Muscle of arm (tissue), 14 donors: ENCODE measurements at places on chromosomes 2 and 18. TPM values are rescaled to one million over a fixed set of nuclear protein-coding genes. Genes with fewer than 3 reads are reported as not detected.

DNA sequence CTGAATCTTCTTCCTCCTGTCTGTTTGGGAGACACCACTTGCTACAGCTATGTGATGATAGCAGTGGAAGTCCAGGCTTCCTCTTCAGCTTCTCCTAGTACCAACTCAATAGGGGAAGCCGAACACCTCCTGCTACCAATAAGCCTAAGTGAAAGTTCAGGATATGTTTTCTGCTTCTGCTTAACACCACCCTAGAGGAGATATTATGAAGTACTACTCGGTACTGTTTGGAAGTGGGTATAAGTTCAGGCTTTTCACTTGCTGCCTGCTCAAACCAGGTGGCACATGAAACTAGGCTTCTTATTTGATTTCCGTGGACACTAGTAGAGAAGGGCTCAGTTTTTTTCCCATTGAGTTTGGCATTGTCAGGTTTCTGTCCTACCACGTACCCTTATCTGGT is 99.8 kb downstream of the PTPN4 start:
- DNase-seq: no peak

GRCh38 chr2:108922141-108922915 is 66.7 kb downstream of the EDAR start:
- no peak for DNase-seq

DNA sequence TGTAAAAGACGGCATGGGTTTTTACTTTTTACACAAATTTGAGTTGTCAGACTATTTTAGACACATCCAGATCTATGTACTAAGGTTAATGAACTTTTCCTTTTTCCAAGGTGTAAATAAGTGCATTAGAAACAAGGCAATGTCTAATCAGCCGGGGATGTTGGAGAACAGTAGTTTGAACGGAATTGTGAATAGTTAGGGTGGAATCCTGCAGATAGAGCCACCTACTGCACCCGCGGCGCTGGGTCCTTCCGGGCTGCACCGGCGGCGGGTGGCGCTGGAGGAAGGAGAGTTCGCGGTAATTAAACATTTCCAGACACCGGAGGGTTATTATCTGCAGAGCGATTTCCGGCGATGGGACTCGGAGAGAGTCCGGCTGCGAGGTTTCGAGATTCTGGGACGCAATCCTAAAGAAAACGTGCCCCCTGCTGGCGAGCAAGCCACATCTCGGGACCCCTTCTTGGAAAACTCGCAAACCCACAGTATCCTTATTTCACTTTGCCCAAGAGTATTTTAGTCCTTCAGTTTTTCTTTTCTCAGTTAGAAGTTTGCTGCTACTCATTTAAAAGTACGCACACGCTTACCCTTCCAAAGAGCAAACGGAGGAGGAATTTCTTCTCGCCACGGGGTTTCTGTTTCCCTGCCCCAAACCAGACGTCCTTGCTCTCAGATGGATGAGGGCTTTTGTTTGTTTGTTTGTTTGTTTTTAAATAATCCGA is 4.5 kb upstream of the OSR1 start:
- DNase-seq: peak; percentile 92

DNA sequence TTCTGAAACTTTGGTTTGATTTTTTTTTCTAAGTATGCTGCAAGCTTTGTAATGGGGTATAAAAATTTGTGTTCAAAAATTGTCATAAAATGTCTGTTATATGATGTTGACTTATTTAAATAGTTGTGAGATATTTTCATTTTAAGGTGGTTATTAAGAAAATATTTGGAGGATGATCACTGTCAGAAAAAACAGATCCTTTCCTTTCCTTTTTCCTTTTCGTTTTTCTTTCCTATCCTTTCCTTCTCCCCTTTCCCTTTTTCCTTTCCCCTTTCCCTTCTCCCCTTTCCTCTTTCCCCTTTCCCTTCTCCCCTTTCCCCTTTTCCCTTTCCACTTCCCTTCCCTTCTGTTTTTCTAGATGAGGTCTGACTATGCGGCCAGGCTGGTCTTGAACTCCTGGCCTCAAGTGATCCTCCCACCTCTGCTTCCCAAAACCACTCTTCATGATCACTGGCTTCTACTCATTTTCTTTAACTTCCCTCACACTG is 640.5 kb downstream of the PLCL1 start:
- DNase-seq: no peak

DNA sequence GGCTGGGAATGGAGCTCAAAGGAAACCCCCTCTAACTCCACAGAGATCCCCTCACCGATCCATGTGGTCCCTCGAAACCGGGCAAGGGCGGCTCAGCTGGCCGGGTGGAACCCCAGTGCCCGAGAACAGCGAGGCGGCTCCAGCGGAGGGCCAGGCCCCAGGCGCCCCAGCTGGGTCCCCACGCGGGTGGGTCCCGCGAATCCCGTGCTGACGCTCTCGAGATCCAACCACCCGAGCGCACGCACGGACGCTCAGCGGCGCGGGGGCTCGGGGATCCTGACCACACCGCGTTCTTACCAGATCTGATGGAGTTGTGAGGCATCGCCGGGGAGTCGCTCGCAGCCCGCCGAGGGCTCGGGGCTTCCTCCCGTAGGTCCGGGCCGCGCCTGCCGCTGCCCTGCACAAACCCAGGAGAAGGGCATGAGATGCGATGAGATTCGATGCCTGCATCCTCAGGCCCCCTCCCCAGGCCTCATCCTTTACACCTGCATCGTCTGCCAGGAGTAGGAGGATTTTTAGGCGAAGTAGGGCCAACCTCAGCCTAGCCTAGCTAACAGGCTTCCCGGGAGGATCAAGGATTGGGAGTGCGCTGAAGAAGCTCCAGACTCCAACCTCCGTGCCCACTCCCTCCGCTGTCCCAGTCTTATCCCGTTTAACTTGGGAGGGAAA is 514 bp downstream of the PAX8 start:
- no peak for DNase-seq

DNA sequence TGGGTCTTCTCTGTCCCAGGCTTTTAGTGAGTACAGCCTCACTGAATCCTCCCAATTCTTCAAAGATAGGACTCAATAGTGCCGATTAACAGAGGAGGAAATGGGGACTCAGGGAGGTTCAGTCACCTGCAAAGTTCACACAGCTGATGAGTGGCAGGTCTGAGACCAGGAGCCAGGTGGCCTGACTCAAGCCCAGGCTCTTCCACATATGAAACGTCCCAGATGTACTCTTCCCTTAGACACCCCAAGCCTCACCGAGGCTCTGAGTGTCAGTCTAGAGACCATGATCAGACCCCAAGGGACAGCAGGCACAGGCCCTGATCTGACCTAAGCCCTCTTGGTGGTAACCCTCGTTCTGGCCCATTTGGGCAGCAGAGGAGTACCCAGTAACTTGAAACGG is 115.2 kb downstream of the INHBB start:
- no peak for DNase-seq

DNA sequence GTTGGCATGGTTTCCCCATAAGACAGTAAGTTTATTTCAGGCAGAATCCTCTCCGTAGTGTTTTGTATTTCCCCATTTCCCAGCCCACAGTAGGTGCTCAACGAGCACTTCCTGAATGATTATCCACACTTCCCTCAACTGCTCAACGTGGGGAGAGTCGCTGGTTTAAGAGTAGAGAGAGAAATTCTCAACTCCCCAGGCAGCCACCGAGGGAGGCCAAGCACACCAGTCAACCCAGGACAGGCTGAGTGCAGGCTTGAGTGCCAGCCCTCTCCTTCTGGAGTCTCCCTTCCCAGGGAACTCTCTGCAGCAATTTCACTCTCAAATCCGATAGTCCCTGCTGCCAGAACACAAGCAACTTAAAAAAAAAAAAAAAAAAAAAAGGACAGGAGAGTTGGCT is 92.0 kb upstream of the LMAN1 start:
- DNase-seq: no peak

- DNase-seq: no peak
Observed at GRCh38 chr2:128320192-128320905, 1.7 kb upstream of the HS6ST1 start.

GRCh38 chr2:128390991-128391630 is 72.4 kb upstream of the HS6ST1 start:
- no peak for DNase-seq

GRCh38 chr2:211498551-211499205 is 942.3 kb downstream of the CPS1 start:
- DNase-seq: no peak

DNA sequence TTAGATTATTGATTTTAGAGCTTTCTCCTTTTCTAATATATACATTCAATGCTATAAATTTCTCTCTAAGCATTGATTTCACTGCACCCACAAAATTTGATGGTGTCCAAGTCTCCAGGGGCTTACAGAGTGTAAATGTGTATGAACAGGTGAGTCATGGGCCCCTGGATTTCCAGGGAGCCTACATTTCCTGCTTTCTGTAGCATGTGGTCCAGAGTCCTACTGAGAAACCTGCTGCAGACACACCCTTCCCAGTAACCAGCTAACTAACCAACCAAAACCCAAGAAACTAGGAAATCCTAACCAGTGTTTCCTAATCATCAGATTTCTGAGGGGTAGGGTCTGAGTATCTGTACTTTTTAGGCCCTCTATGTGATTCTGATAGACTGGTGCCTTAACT is 39.5 kb upstream of the TANC1 start:
- no peak for DNase-seq

- DNase-seq: no peak
Observed at GRCh38 chr2:43001787-43002468, 209.5 kb upstream of the HAAO start.

VWA3B gene
- 0.52 TPM for polyA plus RNA-seq

KATNAL2 gene
- 7.7 TPM for polyA plus RNA-seq

RBM44 gene
- not detected for polyA plus RNA-seq

MAP2 gene
- 10.8 TPM for polyA plus RNA-seq

RESP18 gene
- not detected for polyA plus RNA-seq

CCDC74A gene
- polyA plus RNA-seq: 3.3 TPM

STON1 gene
- not detected for polyA plus RNA-seq

FSIP2 gene
- polyA plus RNA-seq: 2.2 TPM
